ENCODE measurements at places on chromosomes 11 and 22.

- DNase-seq, result no peak
Measured at GRCh38 chr11:104704146-104704830, 194.0 kb downstream of the CASP12 start.

- DNase-seq, result no peak
Measured at GRCh38 chr11:60871378-60872061, 4.2 kb downstream of the ZP1 start.

- no peak for DNase-seq
Measured at GRCh38 chr11:75408957-75409219, 9.6 kb downstream of the RPS3 start.

DNA sequence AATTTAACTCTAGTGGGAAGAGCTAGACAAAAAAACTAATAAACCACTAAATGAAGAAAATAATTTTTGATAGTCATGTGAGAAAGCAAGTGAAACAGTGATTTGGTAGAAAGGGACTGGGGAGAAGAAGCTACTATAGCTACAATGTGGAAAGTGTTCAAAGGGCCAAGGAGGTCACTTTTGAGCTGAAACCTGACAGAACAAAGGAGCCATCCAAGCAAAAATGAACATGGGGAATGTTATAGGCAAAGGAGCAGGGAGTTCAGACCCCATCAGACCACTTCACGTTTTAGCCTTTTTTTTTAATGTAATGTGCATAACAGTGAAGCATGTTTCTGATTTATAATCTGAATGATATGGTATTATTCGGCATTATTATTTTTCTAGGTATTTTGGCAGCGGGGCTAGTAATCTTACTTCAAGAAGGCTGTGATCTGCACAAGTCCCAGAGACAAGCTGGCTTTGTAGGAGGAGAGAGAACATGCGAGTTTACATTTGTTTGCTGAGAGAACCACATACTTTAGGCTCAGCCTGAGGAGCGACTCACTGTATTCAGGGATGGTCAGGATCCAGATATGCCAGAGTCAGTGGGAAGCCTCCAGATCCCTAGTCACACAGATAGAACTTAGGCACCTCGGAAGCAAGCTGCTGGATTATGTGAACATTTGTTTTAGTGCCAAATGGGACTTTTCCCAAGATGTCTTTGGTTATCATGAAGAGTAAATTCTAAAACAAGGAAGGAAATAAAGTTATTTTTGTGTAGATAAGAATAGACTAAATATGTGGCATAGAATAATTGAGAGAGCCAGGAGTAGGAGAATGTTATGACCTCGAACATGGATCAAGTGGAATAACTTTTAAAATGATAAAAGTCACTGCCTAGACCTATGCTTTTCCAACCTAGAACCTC lies 118.6 kb downstream of the TRIM44 start:
- DNase-seq, result no peak

GRCh38 chr11:17645190-17645970 lies 74.0 kb upstream of the MYOD1 start:
- no peak for DNase-seq

GRCh38 chr11:46207270-46207669 lies 70.2 kb upstream of the CREB3L1 start:
- no peak for DNase-seq

- no peak for DNase-seq
Measured at GRCh38 chr11:120744016-120744994, 232.8 kb downstream of the GRIK4 start.

DNA sequence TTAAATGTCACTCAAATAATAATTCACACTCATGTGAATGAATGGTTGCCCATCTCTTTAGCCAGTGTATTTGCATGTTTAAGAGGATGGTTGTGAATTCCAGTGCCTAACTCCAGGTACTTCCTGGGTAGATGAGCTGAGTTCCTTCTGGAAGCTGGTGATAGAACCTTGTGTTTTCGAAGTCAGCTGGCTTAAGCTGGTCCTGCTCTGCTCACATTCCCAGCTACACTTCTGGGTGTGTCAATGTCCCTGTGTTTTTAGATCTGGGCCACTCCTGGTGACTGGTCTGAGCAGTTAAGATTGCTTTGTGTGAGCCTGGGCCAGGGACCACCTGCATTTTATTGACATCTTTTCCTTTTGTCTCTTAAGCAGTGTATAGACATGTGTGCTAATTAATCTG lies 10.6 kb downstream of the TEAD1 start:
- no peak for DNase-seq

DNA sequence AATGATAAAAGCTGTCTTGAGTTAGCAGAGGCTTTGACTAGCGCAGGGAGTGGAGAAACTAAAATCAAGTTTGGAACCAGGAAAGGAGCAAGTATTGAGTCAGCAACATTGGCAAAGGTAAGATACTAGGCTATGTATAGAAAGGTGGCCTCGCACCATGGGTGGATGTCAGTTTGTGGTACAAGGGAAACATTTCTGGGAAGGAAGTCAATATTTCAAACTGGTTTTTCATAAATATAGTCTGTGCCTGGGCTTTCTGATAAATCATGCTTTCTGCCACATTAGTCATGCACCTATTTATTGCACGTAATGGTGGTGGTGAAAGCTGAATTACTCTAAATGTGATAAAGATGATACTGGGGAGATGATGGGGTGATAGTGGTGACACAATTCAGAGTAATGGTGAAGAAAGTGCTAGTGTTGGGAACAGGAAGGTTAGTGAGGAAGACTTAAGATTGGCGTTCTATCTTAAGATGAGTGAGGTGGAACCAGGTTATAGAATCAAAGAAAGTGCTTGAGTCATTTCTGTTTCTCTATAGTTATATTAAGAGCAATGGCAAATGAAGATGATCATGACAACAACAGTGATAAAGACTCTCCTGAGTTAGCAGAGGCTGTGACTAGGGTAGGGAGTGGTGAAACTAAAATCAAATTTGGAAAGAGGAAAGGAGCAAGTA lies 729.0 kb downstream of the FAM181B start:
- DNase-seq, result peak; percentile 35

GRCh38 chr11:112694813-112695212 lies 266.4 kb upstream of the NCAM1 start:
- no peak for DNase-seq

DNA sequence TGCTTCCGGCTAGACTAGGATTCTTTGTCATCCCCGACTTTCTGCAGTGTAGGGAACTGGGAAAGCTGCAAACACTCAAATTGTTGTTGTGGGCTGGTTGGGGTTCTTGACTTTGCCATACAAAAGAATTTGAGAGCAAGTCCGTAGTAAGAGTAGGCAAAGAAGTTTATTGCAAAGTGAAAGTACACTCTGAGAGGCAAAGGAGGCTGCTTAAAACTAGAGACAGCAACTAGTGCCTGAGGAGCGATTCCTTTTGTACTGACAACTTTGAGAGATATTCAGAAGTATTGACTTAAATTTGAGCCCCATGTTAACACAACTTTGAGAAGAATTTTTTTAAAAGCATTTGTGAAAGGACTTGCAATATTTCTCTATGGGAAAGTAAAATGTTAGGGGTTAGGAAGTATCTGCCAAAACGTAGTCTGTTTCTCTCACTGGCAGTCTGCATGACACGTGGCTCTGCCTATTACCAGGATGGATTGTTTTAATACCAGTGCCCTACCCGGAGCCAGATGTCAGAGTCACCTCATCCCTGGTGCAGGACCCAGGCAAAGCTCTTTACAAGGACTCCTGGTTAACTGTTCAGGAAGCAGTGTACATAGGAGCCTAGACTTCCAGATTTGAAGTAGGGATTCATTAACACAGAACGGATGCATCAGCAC lies 85.0 kb upstream of the CLPB start:
- peak; percentile 10 for DNase-seq

- DNase-seq, result no peak
Measured at GRCh38 chr11:33132510-33132909, 28.8 kb downstream of the CSTF3 start.

GRCh38 chr11:71425409-71425808 lies 22.8 kb downstream of the DHCR7 start:
- DNase-seq, result no peak

- DNase-seq, result peak; percentile 40
Measured at GRCh38 chr11:63687845-63688244, 6.5 kb downstream of the RTN3 start.

GRCh38 chr11:122120096-122120495 lies 4.1 kb upstream of the BLID start:
- no peak for DNase-seq

DNA sequence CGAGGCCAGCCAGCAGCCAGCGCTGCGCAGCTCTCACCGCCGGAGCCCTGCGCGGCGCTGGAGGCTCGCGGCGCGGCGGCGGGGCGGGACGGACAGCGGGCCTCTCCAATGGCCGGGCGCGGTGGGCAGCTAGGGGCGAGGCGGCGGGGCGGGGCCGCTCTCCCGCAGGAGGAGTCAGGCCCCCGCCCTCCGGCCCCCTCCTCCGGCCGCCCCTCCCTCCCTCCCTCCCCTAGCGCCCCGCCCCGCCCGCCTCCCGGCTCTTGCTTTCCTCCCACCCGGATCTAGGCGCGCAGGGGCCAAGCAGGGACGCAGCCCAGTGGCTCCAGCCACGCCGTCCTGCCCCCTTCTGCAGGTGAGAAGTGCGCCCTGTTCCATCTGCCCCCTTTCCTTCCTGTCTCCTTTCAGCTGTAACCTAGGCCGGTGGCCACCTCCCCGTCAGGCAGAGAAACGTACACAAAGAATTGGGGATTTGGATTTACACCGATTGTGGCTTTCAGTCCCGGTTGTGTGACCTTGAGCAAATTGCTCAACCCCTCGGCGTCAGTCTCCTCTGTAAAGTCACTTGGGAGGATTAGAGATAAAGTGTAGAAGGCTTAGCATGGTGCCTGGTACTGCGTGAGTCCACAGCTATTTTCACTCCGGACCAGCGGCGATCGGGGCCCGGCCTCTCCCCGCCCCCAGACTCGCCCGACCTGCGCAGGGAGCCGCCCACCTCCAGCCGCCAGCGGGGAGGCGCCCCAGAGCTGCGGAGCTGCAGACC lies at the start of gene FZD4:
Gene FZD4, minus strand, starts transcription at position 35 of the 760 bp plus-strand sequence. CDS start 310 bp downstream, outside the sequence.
- peak; percentile 60 for DNase-seq

DNA sequence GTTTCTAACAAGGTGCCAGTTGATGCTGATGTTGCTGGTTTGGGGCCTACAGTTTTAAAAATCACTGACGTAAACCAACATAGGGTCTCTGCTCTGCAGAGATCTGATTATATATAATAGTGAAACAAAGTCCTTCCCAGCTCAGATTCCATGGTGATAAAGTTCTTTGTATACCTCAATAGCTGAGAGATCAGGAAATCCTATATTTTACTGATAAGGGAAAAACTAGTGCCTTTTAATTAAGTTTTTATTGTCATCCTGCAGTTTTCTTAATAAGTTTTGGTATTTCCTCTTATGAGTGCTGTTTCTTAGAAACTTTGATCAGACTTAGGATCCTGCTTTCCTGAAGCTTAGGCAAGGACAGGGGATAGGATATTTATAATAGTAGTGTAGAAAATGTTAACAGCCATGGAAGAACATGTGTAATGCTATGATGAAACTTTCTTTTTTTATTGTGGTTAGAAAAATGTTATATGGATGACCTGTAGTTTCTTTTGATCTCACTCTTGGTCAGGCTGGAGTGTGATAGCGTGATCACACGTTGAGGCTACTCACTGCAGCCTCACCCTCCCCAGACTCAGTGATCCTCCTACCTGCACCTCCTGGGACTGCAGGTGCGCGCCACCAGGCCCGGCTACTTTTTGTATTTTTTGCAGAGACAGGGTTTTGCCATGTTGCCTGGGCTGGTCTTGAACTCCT lies 14.1 kb downstream of the CAPRIN1 start:
- DNase-seq, result peak; percentile 10

DNA sequence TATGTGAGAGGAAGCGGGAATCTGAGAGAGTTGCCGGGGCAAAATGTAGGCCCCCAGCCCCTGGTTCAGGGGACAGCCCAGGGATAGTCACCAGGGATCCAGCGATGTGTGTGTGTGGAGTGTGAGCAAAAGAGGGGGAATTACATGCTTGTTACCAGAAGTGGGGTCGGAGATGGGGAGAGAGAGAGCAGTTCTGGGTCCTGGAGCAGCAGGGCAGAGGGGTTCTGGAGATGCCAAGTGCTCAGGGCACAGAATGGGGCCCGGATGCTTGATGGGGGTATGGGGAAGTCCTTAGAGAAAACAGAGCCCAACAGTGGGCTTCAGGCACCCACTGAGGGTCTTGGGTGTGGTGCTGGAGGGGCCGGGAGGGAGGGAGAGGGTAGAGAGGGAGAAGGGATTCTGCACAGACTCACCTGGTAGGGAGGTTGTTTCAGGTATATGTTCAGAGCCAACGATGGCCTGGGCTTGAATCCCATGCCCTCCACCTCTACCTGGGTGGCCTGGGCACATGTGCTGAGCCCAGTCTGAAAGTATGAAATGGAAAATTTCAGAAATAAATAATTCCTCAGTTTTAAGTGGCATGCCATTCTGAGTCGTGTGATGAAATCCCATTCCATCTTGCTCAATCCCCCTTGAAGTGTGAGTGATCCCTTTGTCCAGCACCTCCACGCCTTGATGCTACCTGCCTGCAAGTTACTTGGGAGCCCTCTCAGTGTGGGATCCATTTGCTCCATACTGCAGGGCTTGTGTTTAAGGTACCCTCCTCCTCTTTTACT lies 12.4 kb downstream of the SMIM38 start:
- DNase-seq, result no peak

GRCh38 chr11:62151737-62152102 lies 27.9 kb downstream of the INCENP start:
- no peak for DNase-seq

DNA sequence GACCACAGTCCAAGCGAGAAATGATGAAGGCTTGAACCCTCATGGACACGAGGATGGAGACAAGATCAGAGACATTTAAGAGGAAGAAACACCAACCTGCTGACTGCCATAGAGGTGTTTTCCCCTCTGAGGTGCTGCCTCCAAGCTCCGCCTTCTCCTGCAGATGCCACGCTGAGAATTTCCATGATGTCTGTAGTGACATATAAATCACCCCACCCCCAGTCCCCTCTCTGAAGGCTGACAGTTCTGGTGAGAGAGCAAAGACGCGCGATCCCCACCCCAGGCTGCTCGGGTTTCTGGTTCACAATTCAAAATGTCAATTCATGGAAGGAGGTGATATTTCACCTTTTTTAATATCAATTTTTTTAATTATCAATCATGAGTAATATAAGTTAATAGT lies 28.2 kb downstream of the LRRC32 start:
- no peak for DNase-seq

GRCh38 chr22:27105142-27106025 lies 448.0 kb downstream of the MIAT start:
- DNase-seq, result no peak

DNA sequence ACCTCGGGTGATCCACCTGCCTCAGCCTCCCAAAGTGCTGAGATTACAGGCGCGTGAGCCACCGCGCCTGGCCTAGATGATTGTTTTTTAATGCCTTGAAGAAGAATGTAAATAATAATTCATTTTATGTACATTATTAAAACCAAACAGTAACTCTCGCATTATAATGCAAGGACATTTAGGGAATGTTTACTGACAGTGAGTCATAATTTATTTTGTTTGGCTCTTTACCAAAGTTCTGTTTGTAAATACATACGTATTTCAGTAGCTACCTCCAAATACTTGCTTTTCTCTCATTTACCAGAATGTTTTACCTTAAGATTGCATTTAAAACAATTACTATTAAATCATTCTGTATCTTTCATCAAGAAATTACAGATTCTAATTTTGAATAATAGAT lies 3.0 kb downstream of the RAB39A start:
- DNase-seq, result no peak

DNA sequence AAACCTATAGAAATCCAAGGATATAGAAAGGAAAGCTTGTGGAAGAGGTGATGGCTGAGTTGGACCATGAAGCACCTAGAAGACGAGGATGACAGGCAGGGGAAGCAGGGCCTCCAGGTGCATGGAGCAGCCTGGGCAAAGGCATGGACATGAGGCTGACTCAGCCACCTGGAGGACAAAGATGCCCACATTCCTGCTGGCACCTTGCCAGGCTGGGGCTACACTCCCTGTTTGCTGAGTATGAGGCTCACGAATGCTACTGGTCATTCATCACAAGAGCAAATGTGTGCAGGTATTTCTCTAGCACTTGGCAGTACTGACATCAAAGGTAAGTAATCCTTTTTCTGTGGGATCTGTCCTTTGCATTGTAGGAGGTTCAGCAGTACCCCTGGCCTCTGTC lies 7.1 kb upstream of the SCGB2A1 start:
- DNase-seq, result no peak
